ENCODE measurements at places on chromosomes 2 and 18. TPM values are rescaled to one million over a fixed set of nuclear protein-coding genes. Genes with fewer than 3 reads are reported as not detected.

KCNG3 gene
- polyA plus RNA-seq, result 1.0 TPM

ELOA2 gene
- polyA plus RNA-seq, result not detected

NOTO gene
- polyA plus RNA-seq, result not detected

LCT gene
- polyA plus RNA-seq, result 0.05 TPM

UGT1A10 gene
- polyA plus RNA-seq, result not detected

RAD51AP2 gene
- 0.17 TPM for polyA plus RNA-seq

SCG2 gene
- polyA plus RNA-seq, result 0.89 TPM

SATB2 gene
- polyA plus RNA-seq, result 16.4 TPM

SCN1A gene
- 0.24 TPM for polyA plus RNA-seq

EFHD1 gene
- polyA plus RNA-seq, result 52.4 TPM

C2orf15 gene
- 12.3 TPM for polyA plus RNA-seq

RFTN2 gene
- polyA plus RNA-seq, result 18.6 TPM

TRIB2 gene
- polyA plus RNA-seq, result 234 TPM

KIAA2012 gene
- polyA plus RNA-seq, result 0.11 TPM
